ENCODE measurements at places on chromosomes 2 and 18.
A peak's percentile ranks its signal among the peaks of the same experiment; 100 is the strongest.

DNA sequence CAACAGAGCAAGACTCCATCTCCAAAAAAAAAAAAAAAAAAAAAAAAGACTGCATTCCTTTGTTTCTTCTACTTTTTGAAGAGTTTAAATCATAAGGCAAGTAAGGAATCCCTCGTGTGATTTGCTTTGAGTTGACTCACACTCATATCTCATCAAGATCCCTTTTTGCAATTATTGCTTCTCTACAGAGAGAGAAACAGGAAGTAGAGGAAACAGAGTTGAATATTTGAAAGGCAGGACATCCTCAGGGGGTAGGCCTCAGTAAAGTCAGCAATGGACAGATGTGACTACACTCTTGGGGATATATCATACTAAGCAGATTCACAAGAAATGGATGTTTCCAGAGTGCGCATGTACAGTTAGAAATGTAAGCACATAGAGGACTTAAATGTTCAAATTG lies 11.2 kb upstream of the EFR3B start:
- no peak for DNase-seq

- DNase-seq, result no peak
Measured at GRCh38 chr2:1621041-1621440, 123.3 kb downstream of the PXDN start.

DNA sequence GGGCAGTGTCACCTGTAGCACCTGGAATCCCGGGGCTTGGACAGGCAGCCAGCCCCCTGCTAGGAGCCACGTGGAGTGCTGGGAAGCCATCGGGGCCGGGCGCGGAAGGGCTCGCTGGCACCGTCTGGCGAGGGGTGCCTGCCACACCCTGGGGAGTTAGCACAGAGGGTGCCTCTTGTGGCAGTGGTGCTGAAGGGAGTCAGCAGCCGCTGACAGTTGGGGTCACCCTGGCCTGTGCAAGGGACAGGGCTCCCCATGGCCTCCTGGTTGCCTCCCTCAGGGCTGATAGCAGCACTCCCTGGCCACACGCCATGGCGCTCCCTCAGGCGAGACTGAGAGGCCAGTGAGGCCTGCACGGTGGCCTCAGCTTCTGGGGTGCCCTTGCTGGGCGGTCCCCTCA lies 13.9 kb upstream of the D2HGDH start:
- DNase-seq, result no peak

DNA sequence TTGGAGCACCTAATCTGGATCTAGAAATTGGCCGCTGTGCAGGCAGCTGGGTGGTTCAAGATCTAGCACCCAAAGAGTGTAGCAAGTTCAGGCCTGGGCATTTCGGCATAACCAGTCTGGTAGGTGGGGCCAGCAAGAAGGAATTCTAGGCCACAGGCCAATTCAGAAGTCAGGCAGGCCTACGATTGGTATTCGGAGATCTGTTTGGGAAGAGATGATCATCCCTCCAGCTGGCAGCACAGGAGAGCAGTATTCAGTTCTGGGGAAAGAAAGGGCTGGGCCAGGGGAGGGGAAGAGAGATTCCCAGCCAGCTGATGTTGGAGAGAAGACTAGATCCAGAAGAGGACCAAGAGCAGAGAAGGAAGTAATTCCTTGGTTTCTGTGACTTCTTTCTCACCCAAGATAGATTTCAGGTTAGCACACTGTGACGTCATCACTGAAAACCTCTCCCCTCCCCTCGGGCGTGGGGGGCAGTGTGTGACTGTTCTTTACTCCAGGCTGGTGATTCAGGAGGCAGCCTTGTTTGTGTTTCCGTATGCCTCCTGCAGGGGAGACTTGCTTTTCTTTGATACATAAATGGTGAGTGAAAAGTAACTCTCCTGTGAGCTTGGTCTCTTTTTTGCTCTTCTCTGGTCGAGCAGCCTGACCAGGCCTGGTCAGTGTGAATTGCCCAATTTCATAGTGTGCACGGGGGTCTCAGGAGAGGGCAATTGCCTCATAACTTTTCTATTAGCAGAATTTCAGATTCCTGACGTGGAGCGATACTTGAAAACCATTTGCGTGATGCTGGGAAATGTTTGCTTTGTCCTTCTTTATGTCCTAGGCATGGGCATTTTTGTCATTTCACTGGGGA lies 61.1 kb downstream of the MEIS1 start:
- DNase-seq, result no peak

DNA sequence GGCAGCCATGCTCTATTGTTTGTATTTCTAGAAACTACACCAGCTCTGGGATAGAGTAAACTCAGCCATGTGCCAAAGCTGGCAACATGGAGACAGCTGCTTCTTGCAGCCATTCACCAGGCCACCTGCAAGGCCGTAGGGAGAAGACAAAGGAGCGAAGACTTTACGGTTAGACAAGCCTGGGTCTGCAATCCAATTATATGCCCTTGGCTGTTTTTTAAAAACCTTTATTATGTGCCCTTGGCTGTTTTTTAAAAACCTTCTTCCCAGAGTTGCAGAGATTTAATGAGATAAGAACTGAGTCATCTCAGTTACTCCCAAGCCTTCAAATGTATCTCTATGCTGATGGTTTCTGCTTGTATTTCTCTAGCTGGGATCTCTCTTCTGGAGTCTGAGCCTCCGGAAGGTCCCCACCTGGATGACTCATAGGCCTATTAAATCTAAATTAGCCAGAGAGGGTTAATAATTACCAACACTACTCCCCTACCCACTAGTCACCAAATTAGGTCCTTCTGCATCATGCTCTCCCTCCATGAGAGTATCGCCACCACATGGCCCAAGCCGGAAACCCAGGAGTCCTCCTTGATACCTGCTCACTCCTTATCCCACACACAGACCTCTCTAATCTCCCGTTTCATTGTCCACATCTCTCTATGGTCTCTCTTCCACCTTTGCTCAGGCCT lies 17.5 kb upstream of the DPP4 start:
- DNase-seq, result no peak

- no peak for DNase-seq
Measured at GRCh38 chr2:196337208-196337953, 166.0 kb upstream of the STK17B start.

DNA sequence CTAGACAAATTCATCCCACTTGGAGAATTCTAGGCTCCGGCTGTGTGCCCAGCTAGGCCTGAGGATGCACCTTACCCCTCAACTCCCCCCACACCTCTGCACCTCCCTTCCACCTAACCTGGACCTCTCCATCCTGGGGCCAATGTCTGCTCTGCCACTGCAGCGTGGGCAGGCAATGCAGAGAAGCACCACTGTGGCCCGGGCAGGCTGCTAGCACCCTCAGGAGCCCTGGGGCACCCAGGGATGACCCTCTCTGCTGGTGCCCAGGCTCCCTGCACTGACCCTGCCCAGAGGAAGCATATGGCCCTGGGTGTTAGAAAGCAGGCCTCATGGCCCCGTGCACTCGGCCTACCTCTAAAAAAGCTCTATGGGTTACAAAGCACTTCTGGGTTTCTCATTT lies 49.6 kb downstream of the ADCY3 start:
- DNase-seq, result no peak

DNA sequence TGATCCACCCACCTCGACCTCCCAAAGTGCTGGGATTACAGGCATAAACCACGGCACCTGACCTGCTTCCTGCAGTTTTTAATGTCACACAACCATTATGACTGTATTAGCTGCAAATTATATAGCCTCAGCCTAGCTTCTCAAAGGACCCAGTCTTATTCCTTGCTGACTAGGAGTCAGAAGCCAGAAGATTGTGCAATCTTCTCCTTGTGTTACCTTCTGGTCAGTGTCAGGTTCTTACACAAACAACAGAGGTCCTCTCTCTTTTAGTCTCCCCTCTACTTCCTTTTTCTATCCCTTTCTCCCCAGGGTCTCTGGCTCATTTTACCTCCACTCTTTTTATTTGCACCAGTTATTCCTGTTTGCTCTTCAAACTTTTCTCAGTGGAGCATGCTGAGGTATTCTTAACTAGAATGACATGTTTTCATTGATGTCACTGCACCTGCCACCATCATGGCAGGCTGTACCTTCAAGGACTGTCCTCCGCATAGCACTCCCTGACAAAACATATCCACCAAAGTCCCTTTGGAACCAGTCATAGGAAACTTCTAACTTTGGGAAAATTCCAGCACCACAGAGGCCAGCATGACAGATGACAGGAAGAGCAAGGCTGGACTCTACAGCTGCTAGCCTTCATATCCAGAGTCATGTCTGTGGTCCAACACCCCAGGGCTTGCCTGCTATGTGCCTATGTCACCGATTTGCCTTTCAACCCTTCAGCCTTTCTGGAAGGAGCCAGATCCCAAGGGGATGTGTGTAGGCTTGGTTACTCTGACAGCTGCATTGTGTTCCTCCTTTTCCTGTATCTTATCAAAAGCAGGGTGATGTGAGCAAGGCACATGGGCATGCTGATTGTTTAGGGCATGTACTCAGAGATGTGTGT lies 45.2 kb upstream of the EPC2 start:
- no peak for DNase-seq

DNA sequence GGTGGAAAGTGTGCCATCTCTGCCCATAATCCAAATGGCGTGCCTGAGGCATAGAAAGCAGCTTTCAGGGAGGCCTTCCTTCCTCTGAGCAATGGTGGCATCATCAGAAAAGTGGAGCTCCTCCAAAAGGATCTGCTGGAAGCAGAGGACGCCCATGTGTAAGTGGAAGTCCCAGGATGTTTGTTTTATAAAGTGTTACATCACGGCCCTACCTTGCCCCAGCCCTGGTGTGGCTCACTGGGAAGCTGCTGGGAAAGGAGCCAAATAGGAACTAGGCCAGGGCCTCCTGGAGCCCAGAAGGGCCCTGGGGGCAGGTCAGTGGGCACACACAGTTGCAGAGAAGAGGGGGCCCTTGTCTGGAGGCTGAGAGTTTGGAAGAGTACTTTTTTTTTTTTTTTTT lies 4.2 kb upstream of the ODC1 start:
- peak; percentile 65 for DNase-seq

DNA sequence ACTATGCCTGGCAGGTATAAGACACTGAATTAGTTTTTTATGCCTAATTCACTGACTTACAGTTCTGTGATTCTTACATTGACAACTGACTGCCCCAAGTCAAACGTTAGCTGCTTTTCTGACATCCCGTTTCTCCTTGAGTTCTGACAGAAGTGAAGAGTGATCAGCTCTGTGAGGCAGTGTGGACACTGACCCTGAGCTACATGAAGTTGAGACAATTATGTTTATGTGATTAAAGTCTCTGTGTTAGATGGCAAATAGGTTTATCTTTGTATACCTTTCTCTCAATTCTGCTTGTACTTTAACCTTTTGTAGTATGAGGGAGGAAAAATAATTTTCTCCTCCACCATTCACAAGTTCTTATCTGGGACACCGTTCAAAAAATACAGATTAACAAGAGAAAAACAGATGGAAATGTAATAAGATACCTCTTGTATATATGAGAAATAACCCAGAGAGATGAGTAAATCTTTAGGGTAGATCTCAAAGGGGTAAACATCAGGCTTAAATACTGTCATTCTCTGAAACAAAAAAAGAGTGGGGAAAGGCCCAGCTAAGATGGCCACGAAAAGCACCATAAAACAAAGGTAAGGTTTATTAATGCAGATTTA lies 85.4 kb upstream of the B3GNT2 start:
- DNase-seq, result peak; percentile 19

- no peak for DNase-seq
Measured at GRCh38 chr2:198611201-198611600, 806.8 kb downstream of the PLCL1 start.

GRCh38 chr18:52190631-52191030 lies 149.4 kb upstream of the DCC start:
- DNase-seq, result no peak

- no peak for DNase-seq
Measured at GRCh38 chr18:20966795-20967194, 144.8 kb downstream of the ROCK1 start.

DNA sequence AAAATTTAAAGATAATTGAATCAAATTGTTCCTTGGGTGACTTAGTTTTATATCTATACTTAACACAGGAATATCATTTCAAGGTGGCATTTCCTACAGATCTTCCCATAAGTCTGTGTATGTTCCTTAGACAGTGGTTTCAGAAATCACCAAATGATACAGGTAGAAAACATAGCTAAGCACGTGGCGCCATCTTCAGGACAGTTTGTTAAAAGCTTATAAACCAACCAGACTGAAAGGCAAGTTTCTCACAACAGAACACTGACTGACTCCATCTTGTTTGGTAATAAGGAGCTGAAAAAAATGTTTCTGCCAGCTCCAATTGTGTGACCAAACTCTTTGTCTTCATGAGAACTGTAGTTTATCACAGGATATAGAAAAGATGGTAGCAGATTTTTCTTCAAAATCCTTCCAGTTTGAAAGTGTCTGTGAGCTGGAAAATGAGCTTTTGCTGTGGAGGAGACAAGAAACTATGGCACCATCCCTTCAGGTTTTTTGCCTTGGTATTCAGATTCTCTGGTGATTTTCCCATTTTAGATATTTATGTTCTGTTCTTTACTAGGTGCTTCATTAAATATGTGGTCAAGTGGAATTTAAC lies 34.8 kb upstream of the NEUROD1 start:
- peak; percentile 69 for DNase-seq

- no peak for DNase-seq
Measured at GRCh38 chr2:25270061-25270460, 71.7 kb downstream of the DNMT3A start.

All from DMS 273 treated with DMSO at 0.1 percent for 48 hours (cell line).